ENCODE measurements at places on chromosomes 16 and 17.
A peak's percentile ranks its signal among the peaks of the same experiment; 100 is the strongest.

DNA sequence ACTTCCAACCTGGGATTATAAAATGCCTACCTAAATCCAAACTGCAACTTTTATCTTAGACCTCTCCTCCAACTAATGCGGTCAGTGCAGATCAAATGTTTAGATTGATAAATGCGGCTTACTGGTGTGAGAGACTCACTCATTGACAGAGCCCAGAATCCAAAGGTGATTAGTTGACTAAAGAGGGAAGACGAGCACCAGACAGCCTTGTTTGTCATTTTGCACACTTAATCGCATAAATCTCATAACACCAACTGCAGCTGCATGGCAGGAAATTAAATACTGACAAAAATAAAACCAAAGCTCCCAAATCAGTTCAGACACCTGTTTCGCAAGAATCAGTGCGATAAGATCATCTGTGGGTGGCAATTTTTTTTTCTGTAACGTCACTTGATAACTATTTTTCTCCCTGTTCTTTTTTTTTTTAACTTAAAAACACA, 35.9 kb downstream of the NACA2 start:
- no peak for DNase-seq

DNA sequence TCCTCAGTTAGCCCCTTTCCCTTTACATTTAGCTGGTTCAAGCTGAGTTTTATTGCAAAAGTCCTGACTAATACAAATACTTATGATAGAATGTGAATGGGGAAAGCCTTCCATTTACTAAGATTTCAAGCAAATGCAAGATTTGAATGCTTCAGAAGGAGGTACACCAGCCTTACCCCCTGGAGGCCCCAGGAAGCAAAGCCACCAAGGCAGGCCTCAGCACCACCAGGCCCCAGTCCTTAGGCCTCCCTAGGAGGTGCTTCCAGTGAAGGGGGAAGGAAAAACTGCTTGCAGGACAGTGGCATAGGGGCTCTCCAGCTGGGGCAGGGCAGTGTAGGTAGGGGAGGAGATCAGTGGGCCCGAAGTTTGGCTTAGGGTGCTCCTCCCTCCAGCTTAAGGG, 7.3 kb upstream of the PRPSAP2 start:
- no peak for DNase-seq

DNA sequence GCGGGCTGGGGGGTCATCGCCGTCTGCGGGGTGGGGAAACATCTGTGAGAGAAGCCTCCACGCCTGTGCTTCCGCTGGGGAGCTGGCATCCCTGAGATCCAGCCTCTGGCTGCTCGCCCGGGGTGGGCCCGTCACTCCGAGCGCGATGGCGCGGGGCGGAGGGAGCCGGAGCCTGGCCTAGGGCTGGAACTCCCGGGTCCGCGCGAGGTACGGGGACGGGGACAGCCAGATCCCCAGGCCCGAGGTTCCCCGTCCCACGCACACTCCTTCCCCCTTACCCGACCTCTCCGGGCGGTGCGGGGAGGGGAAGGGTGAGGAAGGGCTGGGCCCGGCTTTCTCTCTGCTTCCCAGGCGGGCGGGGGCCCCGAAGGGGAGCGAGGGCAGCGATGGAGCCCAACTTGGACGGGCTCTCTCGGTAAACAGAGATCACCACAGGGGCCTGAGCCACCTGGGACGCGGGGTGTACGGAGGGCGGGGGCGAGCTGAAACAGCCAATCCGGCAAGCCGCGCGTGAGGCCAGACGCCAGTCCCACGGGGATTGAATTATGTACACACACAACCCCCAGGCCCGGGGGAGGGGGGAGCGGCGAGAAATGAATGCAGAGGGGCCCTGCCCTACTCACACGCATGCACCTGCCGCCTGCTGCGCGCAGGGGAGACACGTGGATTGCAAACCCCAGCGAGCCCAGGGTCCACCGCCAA, at the start of gene SLC16A11:
SLC16A11 (minus strand) TSS at position 596 of the 702 bp plus-strand sequence; CDS start at position 17, 579 bp downstream.
- DNase-seq: no peak

- DNase-seq: no peak
Observed at GRCh38 chr17:13813347-13814240, 211.9 kb upstream of the HS3ST3A1 start.

- DNase-seq: no peak
Observed at GRCh38 chr16:51544851-51545467, 393.9 kb upstream of the SALL1 start.

DNA sequence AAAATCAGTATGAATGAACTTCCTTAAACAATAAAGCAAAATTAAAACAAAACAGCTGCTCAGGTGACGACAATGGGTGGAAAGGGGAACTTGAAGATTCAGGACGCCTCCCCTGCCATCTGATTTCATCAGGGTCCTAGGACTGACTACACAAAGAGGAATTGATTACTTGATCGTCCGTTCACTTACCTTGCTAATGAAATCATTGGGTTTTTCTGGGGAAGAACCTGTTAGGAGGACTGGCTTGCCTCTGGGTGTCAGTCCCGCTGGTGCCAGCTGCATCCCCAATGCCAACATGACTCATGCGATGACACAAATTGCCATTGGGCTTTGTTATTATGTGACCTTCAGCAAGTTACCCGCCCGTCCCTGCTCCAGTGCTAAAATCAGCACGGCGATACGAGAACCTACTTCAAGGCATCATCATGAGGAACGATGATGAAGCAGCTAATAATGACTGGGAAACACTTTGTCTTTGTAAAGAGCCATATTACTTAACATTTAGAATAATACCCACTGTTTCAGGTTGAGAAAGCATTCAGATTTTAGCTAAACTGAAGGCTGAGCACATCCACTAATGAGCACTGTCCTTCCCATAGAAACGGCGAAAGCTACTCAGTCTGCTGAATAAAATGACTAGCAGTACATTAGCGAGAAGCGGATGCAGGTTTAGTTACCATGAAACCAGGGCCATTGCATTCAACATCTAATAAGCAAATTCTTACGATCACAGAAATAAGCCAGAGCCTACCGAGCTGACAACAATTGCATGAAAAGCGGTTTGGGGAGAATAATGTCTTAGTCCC, 139.4 kb downstream of the ZFHX3 start:
- DNase-seq: no peak

- DNase-seq: no peak
Observed at GRCh38 chr17:21033350-21033749, 9.5 kb downstream of the USP22 start.

GRCh38 chr17:49509588-49509917, 14.5 kb downstream of the NGFR start:
- DNase-seq: no peak

- DNase-seq: no peak
Observed at GRCh38 chr16:67226295-67226803, 581 bp upstream of the TMEM208 start.

- no peak for DNase-seq
Observed at GRCh38 chr17:17342242-17342945, 39.2 kb downstream of the NT5M start.

GRCh38 chr16:73192232-73192894, 144.4 kb upstream of the ZFHX3 start:
- DNase-seq: no peak

DNA sequence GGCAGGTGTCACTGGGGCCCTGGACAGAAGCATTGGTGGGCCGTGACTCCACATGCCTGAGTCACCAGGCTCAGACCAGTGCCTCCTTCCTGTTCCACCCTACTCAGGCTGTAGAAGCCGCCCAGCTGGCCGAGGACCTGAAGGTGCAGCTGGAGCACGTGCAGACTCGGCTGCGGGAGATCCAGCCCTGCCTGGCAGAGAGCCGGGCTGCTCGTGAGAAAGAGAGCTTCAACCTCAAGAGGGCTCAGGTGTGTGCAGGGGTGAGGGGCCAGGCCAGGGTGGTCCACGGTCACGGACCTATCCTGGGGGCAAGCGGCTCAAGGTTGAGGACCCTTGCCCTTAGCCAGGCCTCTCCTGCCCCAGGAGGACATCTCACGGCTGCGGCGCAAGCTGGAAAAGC, 9.6 kb downstream of the RNF40 start:
- no peak for DNase-seq

DNA sequence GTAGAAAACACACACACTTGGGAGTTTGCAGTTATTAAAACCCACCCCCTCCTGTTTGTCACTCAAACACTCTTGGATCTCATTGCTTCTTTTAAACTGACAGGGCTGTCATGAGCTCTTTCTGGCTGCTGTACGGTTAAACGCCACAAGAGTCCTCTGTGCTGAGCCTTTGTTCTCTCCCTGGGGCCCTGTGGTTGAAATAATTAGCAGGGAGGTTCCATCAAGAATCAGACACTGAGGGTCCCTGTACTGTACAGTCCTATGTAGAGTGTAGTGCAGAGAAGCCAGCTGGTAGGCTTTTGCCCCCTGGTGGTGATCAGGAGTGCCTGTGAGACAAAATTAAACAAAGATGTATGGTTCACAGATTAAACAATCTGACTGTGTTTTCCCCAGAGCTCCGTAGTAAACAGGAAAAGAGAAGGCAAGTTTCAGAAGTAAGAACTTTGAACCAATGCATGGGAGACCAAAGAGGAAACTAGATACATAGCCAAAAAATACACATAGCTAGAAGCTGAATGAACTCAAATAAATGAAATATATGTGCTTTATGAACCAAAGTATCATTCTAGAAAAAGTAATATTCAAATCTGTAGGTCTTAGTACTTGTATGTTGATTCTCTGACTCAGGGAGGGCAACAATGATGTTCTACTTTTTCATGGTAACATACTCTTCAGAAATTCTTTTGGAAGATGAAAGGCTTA, 1.4 kb upstream of the SSH2 start:
- DNase-seq: peak; percentile 28
